NCI-H1694 treated with DMSO at 0.1 percent for 48 hours (cell line): ENCODE measurements at places on chromosomes 5 and 9.
A peak's percentile ranks its signal among the peaks of the same experiment; 100 is the strongest.

DNA sequence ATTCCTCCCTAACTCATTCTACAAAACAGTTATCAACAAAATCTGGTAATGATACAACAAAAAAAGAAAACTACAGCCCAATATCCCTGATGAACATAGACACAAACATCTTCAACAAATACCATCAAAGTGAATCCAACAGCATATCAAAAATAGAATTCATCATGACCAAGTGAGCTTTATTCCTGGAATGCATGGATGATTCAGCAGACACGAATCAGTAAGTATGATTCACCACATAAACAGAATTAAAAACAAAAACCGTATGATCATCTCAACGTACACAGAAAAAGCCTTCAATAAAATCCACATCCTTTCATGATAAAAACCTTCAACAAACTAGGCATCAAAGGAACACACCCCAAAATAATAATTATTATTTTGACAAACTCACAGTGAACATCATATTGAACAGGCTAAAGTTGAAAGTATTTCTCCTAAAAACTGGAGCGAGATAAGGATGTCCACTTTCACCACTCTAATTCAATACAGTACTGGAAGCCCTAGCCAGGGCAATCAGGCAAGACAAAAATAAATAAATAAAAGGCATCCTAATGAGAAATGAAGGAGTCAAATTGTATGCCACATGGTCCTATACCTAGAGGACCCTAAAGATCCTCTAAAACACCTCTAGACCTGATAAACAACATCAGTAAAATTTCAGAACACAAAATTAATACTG is 305.1 kb upstream of the RGMB start:
- no peak for DNase-seq

DNA sequence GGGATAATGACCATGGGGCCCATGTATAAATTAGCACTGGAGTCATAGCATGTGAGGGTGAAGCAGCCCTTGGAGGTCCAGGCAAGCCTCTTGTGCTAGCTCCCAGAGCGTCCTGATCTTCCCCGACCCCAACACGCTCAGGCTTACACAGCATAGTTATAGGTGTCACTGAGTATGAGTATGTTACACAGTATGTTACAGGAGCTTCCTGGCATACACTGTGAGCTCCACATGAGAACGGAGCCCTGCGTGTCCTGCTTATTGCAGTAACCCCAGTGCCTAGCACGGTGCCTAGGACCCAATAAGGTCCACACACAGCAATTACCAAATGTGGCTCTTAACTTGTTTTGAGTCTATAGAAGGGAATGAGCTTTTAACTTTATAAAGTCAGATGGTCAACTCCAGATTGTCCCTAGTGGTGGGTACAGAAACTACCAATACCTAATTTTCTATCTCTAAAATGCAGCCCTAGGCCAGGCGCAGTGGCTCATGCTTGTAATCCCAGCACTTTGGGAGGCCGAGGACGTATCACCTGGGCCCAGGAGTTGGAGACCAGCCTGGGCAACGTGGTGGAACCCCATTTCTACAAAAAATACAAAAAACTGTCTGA is 64.1 kb downstream of the PLAC8L1 start:
- no peak for DNase-seq

DNA sequence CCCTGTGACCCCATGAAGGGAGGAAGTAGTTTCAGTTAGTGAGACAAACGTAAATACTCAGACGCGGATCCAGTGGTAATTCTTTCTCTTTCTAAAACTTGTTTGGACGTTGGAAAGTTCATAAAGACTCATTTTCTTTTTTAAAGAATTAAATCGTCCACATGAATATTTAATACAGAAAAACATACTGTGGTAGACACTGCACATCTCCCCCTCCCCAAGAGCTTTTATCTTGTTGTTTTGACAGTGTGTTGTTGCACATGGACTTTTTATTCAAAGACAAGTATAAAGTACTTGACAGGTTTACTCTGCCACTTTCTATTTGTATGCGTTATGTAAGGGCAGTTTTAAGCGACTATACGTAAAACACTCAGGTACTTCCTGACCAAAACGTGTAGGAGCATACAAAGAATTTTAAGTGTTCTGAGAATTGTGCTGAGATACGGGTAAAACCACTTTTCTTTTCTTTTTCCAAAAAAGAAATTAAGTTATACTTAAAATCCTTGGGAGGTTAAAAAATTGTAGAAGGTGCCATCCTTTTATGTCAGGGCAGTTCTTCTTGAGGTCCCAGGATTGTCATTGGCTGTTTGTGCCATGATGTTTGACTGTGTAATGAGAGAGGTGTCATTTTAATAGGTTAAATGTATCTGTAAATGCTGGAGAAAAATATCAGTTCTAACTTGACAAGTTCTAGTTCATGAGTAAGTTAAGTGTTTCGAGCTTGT is 1.3 kb downstream of the NIPBL start:
- peak; percentile 27 for DNase-seq

GRCh38 chr5:62937661-62938558 is 359.3 kb downstream of the LRRC70 start:
- DNase-seq, result no peak

- DNase-seq, result no peak
These were observed 2.1 kb upstream of the INPP5E start for GRCh38 chr9:136441681-136442245.

- no peak for DNase-seq
These were observed 60.6 kb downstream of the GGTA1 start for GRCh38 chr9:121439016-121439415.

DNA sequence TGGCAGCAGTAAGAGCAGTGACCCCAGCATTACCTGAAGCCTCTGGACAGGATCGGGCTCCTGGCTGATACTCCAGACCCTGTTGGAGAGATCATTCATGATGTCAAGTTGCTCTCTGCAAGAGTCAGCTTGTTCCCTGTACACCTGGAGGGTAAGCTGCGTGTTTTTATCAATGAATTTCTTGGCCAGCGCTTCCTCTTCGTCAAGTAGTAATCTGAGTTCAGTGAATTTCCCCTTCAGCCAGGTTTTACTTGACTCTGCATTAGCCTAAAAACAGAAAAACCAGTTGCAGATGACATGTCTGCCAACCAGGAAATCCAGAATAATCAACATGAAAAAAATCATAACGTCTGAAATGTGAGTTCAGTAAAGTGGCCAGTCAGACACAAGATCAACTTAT is 19.1 kb downstream of the TRIM14 start:
- DNase-seq, result no peak
